ENCODE measurements at places on chromosomes 1 and 21. TPM values are rescaled to one million over a fixed set of nuclear protein-coding genes. Genes with fewer than 3 reads are reported as not detected.

RNU1-1 gene
- not detected for polyA plus RNA-seq

KRTAP11-1 gene
- not detected for polyA plus RNA-seq

RAP1GAP gene
- polyA plus RNA-seq: 0.16 TPM

SEC16B gene
- polyA plus RNA-seq: 0.98 TPM

F11R gene
- 1.8 TPM for polyA plus RNA-seq

RHEX gene
- polyA plus RNA-seq: not detected

TMPRSS15 gene
- polyA plus RNA-seq: not detected

DNA sequence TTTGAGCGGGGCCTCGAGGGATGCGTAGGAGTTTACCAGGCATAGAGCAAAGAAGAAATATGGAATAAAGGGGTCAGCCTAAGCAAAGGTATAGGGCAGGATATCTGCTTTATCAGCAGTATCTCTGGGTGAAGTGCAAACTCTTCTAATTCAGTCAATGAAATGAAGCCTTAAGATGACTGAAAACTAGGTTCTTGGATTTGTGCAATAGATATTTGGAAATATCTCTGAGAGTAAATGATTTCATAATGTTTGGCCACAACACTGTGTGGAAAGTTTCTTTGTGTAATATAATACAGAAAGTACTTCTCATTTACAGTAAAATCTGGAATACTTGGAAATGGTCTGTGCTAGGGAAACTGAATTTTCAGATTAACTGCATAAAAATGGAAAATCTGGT, 26.1 kb downstream of the KCNJ15 start:
- no peak for DNase-seq

- DNase-seq: no peak
Observed at GRCh38 chr21:38806153-38806941, 618 bp downstream of the ETS2 start.

- no peak for DNase-seq
Observed at GRCh38 chr1:76186554-76187170, 112.1 kb downstream of the ST6GALNAC3 start.

- DNase-seq: no peak
Observed at GRCh38 chr1:52359676-52360594, 6.1 kb downstream of the CC2D1B start.

GRCh38 chr1:222241410-222241809, 306.5 kb downstream of the HHIPL2 start:
- DNase-seq: no peak

DNA sequence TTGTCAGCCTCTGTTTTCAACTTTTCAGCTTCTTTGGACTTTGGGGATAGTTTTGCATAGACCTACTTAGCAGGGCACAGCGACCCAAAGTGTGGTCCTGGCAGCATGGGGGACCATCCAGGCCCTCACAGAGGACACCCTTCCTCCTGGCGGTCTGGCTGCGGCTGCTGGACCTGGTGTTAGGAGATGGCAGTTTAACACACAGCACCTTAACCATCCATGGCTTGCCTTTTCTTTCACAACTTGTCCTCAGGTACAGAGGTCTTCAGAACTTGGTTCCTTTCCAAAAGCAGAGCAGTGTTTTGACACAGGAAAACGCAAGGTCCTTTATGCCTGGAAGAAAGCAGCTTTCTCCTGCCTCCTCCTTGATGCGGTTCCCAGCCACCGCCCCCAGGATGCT, 68.1 kb downstream of the RHOU start:
- no peak for DNase-seq
